ENCODE measurements at places on chromosomes 12 and 14.

- no peak for DNase-seq
These were observed 89.3 kb upstream of the FGD4 start for GRCh38 chr12:32309811-32310736.

- no peak for DNase-seq
These were observed 84.8 kb upstream of the NUDT4 start for GRCh38 chr12:93292731-93293566.

DNA sequence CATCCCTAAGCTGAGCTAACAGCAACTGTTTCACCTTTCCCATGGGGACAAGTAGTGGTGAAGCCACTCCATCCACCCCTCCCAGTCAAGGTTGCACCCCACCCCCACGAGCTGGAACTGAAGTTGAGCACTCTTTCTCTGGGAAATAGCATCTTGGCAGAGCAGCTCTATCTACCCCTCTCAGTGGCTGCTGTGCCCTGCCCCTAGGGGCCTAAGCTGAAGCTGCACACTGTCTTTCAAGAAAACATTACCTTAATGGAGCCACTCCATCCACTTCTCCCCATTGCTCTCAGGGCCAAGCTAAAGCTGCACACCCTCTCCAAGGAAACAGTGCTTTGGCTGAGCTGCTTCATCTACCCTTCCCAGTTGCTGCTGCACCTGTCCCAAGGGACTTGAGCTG is 170.6 kb upstream of the CCDC196 start:
- no peak for DNase-seq

- DNase-seq, result no peak
These were observed 79.8 kb downstream of the CCDC88C start for GRCh38 chr14:91337699-91338335.

DNA sequence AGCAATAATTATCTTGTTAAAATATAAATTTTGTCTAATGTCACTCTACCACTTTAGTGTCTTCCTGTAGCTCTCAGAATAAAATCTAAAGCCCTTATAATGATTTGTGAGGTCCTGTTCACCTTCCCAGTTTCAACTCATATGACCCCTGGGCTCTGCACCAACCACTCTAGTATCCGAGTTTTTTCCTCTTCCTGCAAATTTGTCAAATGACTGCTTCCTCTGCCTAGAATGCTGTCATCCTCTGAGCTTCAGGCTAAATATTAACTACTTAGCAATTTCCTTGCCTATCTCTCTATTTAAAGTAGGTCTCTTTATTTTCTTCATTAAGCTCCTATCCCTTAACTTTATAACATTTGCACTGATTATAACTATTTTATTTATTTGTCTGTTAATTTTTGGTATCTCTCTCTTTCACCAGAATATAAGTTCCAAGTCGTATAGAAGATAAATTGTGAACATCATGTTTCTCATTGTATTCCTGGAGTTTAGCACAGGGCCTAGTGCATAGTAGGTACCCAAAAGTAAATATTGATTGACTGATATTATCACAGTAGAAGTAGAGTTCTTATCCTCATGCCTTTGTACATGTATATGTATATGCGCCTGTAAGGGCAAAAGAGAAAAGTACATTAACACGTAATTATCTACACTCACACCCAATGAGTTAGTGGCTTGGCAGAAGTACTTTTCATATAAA is 196.0 kb downstream of the BCAT1 start:
- DNase-seq, result no peak

GRCh38 chr12:42019746-42020145 is 124.9 kb downstream of the GXYLT1 start:
- no peak for DNase-seq

DNA sequence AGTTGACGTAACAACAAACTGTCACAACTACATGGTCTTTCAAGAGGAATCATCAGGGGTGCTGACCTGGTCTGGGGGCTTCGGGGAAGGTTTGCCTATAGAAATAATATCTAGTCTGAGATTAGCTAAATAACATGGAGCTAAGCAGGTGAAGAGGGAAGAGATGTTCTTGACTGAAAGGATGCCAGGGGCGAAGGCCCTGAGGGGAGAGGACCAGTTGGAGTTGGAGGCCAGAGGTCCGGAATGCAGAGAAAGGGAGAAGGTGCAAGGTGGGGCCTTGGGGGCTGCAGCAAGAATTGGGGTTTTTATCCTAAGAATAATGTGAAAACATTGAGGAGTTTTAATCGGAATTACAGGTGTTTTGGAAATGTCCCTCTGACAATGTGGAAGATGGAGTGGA is 68.5 kb upstream of the RIC8B start:
- DNase-seq, result no peak

- DNase-seq, result no peak
These were observed 222.1 kb downstream of the C12orf50 start for GRCh38 chr12:87807086-87807485.

GRCh38 chr12:92753976-92754885 is 51.4 kb downstream of the PLEKHG7 start:
- no peak for DNase-seq

DNA sequence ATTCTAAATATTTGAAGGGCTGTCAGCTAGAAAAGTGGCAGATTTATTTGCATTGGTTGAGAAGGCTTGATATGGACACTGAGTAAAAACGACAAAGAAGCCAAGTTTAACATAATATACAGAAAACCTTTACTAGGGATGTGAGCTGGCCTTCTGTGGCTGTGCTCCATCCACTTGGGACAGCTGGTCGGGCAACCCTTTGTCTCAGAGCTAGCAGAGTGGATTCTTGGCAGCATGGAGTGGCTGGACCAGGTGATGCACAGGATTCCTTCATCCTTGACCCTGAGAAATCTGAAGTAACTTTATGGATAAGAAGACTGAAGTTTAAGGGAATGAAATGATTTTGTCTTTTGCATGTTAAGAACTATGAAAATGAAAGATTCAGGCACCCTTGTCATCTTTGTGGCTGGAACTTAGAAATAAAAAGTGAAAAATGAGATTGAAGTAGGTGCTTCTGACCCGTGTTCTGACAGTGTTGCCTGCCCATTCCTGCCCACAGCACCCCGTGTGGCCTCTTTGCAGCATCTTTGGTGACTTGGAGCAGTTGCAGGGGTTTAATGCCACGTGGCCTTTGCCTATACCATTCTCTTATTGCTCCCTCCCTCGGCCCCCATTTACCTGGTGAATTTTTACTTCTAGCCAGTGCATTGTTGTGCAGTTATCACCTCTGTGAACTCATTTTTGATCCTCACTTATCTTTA is 32.6 kb downstream of the PELI2 start:
- DNase-seq, result no peak

- DNase-seq, result no peak
These were observed 4.0 kb upstream of the HOXC10 start for GRCh38 chr12:53980802-53981496.

DNA sequence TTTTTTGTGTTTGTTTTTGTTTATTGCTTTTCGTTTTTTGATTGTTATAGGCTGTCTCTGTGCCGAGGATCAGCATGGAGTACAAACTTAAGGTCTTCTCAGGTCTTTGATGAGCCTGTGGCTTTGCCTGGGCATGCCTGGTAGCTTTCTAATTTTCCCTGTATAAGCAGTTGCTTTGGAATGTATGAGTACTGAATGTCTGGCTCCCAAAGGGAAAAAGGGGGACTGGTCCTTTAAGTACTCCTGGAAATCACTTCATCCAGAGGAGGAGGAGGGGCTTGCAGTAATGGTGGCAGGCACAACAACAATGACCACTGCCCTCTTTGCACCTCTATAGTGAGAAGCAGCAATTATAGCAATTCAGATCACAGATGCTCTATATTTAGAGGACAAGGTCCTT is 67.6 kb upstream of the TTC7B start:
- no peak for DNase-seq

DNA sequence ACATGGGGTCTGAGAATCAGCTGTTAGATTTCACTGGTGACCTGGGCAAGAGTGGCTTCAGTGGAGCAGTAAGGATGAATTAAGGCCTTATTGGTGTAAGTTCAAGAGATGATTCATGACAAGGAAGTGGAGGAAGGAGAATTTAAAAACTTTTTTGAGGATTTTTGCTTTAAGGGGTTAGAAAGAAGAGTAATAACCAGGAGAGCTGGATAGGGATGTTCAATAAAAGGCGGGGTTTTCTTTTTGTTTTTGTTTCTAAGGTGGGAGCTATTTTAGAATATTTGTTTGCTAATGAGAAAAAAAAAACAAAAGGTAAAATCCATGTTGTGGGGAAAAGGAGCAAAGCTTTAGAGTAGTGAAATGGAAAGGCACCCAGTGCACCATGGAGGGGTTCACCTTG is 15.2 kb upstream of the TUBA1B start:
- no peak for DNase-seq

DNA sequence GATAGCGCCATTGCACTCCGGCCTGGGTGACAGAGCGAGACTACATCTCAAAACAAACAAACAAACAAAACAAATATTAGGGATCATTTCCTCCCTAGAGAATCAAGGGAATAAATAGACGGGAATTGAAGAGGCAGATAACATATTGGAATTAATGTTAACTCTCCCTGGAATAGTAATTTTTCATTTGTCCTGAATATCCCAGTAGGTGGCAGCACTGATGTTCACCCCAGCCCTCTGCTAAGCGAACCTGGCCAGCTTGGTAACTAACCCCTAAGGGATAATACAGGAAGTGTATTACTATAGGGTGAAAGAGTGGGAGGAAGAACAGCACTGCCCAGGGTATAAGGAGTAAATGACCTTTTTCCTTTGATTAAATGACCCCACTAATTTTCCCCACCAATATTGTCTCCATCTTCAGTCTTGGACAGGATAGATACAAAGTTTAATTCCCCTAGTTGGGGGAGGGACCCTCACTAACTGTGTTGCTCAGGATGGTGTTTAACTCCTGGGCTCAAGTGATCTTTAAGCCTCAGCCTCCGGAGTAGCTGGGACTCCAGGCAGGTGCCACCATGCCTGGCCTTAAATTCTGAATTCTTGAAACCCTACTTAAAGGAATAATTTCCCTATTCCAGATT is 40.5 kb downstream of the SLC2A14 start:
- peak; percentile 15 for DNase-seq

- no peak for DNase-seq
These were observed 316.3 kb downstream of the TMTC2 start for GRCh38 chr12:83003026-83003425.

DNA sequence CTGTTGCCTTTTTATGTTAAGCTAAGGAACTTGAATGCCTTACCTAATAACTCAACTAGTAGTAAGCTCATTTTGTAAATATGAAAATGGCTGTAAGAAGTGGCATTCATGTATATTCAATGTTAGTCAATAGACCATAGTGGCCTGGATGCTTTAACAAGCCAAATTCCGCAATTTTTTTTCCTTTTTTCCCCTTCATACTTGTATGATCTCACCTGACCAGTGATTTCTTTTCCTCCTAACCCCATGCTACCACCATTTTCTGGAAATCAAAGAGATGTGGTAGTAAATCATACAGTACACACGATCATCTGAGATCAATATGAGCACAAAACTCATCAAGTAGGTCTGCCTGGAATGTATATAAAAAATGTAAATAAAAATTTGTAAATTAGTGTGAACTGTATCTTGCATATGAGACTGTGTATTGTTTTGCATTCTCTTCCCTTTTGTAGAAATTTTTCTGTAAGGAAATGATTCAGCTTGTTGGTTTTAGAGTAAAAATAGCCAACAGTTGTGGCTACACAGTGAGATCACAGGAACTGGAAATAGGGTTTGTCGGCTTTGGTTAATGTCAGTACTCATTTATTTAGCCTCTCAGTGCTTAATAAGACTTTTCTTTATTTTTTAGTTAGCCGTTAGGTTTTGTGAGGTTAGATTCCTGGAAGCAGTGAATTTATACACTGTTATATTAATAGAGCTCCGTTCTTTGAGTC is 62.5 kb downstream of the ETNK1 start:
- DNase-seq, result peak; percentile 73

DNA sequence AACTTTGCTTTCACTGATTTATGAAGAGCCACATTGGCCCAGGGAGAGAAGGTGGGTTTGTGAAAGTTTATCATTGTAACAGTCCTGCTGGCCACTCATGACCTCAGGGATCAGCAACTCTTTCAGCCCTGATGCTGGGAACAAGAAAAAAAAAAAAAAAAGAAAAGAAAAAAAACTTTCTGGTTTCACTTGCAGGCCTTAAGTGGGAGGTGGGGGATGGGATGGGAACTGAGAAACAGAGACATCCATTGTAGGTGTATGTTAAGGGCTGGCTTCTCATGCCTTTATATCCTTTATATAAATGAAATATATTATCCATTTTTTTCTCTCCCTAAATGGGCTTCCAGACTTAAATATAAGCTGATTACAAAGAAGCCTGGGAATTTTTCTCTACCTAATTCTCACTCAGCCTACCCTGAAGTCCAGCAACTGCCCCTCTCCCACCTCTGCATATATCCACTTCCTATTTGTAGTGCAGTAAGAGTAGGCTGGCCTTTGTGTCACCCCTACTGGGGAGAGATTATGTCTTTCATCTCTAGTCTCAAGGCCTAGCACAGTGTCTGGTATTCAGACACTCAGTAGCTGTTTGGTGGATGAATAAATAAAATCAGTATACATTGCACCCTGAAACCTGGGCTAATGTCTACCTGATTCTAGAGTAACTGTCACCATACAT is 187.1 kb downstream of the KICS2 start:
- no peak for DNase-seq

GRCh38 chr12:54140588-54141388 is 48.0 kb downstream of the SMUG1 start:
- no peak for DNase-seq

- no peak for DNase-seq
These were observed 632.6 kb downstream of the RPL10L start for GRCh38 chr14:46018846-46019420.

DNA sequence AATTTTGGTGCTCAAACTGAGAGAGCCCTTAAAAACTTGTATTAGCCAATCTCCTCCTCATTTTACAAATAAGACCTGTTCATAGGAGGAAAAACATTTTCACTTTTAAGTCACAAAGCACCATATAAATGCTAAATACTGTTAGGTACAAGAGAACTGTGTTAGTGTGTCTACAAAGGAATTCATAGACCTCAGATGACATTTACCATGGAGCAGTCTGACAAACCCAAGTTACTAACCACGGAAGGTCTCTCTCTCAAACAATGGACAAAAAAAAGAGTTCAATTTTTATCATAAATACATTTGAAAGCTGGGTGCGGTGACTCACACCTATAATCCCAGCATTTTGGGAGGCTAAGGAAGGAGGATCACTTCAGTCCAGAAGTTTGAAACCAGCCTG is 10.0 kb downstream of the SBNO1 start:
- no peak for DNase-seq

DNA sequence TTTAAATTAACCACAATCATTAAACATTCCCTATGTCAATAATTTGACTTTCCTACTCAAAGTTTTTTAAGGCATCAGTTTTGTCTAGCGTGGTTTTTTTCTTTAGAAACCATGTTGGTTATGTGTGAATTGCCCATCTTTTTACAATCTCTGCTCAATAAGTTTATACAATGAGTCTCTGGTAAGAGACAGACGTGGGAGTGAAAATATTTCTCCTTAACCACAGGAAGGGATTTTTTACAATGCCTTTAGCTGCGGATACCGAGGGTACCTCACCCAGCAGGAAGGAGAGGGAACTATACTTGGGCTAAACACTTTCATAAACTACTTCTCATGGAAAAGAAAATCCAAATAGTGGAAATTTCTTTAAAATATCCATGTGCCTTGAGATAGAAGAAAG is 191.4 kb upstream of the BCL2L14 start:
- no peak for DNase-seq
